ENCODE measurements at places on chromosomes 6 and 20. TPM values are rescaled to one million over a fixed set of nuclear protein-coding genes. Genes with fewer than 3 reads are reported as not detected.

DNA sequence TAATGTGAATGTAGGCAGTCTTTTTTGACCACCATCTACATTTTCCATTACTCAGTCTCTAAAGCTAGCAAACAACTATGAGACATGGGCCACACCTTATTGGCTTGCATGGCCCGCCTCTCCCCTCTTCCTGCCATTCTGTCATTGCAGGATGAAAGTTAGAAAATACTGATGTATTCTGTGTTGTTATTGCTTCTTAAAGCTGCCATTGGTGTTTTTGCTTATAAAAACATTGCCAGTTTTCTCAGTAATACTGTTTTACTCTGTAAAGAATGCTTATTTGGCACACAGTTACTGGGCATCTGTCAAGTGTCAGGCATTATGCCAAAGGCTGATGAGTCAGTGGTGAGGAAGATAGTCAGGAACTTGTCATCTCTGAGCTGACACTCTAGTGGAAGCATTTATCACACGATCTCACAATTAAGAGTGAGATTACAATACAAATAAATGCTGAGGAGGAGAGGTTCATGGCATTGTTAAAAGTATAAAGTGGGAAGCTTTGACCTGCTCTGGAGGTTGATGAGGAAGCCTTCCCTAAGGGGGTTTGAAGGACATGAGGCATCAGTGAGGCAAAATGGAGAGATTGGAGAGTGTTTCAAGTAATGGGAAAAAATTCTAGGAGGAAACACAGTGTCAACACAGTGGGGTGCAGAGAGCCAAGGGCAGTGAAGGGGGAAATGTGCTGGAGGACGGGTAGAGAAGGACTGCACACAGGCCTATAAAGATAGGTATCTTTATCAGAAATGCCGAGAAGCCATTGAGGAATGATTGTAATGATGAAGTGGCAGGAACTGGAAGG lies 14.7 kb downstream of the KLHL32 start:
- no peak for DNase-seq

- no peak for DNase-seq
Observed at GRCh38 chr20:62209850-62210495, 10.1 kb downstream of the HRH3 start.

- no peak for DNase-seq
Observed at GRCh38 chr6:152651986-152652385, 14.8 kb upstream of the SYNE1 start.

The ADGB gene
- 0.75 TPM for polyA plus RNA-seq

The PLAGL2 gene
- polyA plus RNA-seq = 21.5 TPM

- no peak for DNase-seq
Observed at GRCh38 chr6:138526822-138527235, 27.5 kb upstream of the NHSL1 start.

GRCh38 chr20:10659651-10660601 lies 13.9 kb downstream of the JAG1 start:
- DNase-seq = no peak

- no peak for DNase-seq
Observed at GRCh38 chr20:37526839-37527637, 638 bp downstream of the BLCAP start.

Measured in right renal cortex interstitium (tissue), 3 donors.